Progenitor cell of endocrine pancreas (in vitro differentiated cells): ENCODE measurements at places on chromosomes 3 and 15. TPM values are rescaled to one million over a fixed set of nuclear protein-coding genes. Genes with fewer than 3 reads are reported as not detected.

- H3K4me1 ChIP-seq, result peaks cover 7% of the 10 kb centered on the region
- no peak overlapping the region for H3K4me3 ChIP-seq
- DNase-seq, result no peak
- H3K27me3 ChIP-seq, result no peaks in the 10 kb centered on the region
- H3K27ac ChIP-seq, result no peak overlapping the region
- no peaks in the 10 kb centered on the region for H3K36me3 ChIP-seq
These were observed 126.2 kb downstream of the TIGIT start for GRCh38 chr3:114420072-114420471.

DNA sequence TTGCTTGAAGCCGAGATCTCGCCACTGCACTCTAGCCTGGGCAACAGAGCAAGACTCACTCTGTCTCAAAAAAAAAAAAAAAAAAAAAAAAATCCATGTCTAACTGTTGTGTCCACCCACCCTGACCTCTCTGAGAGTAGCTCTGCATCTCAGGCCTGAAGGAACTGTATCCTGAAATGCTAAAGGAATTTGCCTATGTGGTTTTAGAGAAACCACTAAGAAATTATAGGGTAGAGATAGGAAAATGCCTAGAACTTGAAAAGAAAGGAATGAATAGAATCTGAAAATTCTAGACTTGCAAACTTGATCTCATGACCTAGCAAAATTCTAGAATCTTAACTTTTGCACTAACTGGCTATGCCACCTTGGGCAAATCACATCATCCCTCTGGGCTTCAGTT lies 217.5 kb upstream of the ROPN1 start:
- H3K36me3 ChIP-seq, result no peaks in the 10 kb centered on the region
- no peak overlapping the region for H3K27ac ChIP-seq
- H3K4me1 ChIP-seq, result no peaks in the 10 kb centered on the region
- DNase-seq, result no peak

The CSPG5 gene
- 1.7 and 2.5 TPM in 2 replicates for total RNA-seq

The FBXO40 gene
- total RNA-seq, result not detected in 2 replicates
